ENCODE measurements at places on chromosomes 2 and 18.

DNA sequence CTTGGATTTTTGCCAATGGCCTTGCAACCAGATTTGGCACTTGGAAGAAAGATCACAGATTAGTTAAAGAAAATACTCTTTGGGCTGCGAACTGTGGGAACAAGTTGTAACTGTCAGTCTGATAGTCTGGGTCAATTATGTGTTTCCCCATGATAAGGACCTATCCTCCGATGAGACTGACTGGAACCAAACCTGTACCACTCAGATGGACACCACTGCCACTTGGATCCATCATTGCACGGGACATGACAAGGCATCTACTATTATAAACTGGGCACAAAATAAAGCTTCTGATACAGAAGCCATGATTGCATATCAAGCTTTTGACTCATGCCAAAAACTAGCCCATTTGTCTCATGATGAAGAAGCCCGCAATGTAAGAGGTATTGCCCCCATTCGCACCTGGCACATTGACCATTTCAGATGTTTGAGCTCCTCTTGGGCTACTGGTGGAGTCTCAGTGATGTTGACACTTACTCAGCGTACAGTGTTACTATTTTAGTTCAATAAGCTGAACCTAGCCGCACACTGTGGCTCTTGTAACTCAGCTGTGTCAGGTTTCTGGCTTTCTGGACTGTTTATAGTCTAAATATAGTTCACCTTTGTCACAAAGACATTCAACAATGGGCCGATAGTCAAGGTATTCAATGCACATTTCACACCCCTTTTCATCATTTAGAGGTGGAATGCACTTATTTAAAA is 179.8 kb upstream of the RBBP8 start:
- DNase-seq = no peak

- DNase-seq = no peak
These were observed 377.4 kb downstream of the DLGAP1 start for GRCh38 chr18:4077721-4078120.

DNA sequence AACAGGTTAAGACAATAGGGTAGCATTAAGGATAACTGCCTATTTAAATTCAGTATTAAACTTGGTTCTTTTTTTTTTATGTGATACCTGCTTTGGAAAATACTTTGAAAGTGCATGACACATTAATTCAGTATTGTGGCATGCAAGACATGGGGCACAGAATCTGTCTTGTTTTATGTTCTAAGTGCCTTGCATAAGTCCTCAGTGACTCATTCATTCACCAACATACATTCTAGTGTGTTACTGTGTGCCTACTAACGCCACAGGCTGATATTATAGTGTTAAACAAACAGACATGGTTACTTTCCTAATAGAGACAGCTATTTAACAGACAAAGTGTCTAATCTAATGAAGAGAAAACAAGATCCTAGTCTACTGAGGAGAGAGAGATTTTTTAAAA is 91.7 kb downstream of the GCA start:
- no peak for DNase-seq

DNA sequence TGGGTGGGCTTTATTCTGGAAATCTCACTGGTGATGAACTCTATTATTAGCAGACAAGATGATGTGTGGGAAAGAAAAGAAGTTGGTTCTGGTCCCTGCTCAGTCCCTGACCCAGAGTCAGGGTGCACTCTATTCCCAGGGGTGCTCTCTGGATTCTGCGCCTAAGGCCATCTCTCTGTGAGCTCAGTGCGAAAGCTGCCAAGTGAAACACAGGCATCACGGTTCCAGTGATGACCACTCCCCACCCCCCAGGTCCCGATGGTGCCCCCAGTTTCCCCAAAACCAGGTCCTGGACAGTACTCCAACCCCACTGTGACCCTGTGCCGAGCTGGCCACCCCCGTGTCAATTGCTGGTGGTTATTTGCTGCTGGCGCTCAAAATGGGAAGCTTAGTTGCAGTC is 30.1 kb downstream of the RHOB start:
- DNase-seq = no peak

DNA sequence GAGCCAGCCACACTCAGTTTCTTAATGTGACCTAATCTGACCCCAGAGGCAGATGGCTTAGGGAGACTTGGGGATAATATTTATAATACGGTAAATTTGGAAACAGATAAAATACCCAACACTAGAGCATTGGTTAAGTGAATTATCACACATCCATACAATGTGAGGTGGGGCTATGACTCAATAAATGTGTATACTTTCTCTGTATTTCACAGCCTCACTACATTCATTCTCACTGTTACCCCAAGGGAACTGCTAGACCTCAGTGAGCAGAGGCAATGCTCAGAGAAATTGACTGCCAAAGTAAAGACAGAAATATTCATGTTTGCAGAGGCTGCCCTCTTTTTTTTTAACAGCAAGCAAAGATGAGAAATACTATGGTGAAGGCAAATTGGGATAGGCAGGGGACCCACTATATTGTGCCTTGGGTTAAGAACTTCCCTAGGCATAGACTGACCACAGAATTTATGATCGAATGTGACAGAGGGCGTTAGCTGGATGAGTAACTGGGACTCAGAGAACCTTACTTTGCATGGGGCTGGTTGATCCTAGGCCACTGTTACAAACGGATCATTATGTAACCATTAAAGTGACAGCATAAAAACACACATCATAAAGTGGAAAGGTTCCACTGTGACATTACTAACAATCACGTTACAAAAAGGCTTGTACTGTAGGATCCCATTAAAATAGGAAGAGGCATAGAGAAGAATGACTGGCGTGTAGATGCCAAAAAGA is 246.0 kb upstream of the LYPD1 start:
- no peak for DNase-seq

GRCh38 chr2:221747289-221747972 is 175.3 kb upstream of the EPHA4 start:
- DNase-seq = no peak

- no peak for DNase-seq
These were observed 77.7 kb downstream of the MEMO1 start for GRCh38 chr2:31933066-31933465.

- no peak for DNase-seq
These were observed 17.2 kb upstream of the SDC1 start for GRCh38 chr2:20241973-20242726.

DNA sequence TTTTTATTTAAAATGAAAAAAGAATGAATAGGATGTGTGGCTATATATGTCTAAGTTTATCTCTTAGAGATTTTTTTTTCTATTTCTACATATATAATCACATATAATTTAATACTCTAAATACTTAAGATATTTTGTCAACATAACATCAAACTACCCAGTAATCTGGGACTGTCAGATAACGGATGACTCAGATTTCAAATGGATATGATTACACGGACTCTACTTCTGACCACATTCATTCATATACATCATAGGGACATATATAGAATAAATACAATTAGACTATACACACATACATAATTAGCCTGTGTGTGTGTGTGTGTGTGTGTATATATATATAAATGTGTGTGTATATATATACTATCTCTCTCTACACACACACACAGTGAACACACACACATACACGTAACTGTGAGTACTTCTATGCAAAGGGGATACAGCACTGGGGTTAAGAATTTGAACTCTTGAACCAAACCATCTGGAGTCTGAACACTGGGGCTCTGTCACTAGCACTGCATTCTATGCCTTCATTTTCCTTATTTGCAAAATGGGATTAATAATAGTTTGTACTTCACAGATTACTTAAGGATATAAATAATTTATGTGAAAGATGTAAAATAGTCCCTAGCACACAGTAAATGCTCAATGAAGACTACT is 59.5 kb downstream of the CHN1 start:
- no peak for DNase-seq

DNA sequence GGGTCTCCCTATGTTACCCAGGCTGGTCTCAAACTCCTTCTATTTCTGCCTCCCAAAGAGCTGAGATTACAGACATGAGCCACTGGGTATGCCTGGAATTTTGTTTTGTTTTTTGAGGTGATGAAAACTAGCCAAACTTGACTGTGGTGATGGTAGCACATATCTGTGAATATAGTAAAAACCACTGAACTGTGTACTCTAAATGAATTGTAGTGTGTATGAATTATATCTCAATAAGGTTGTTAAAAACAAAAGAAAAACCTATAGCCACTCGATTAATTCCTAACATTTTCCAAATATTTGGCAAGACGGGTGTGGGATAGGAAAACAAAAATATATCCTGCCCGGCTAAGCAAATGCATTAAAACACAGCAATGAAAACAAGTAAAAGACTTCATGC is 1302.3 kb upstream of the CHAC2 start:
- DNase-seq = no peak

GRCh38 chr2:113298176-113298575 is 19.5 kb upstream of the PAX8 start:
- no peak for DNase-seq

DNA sequence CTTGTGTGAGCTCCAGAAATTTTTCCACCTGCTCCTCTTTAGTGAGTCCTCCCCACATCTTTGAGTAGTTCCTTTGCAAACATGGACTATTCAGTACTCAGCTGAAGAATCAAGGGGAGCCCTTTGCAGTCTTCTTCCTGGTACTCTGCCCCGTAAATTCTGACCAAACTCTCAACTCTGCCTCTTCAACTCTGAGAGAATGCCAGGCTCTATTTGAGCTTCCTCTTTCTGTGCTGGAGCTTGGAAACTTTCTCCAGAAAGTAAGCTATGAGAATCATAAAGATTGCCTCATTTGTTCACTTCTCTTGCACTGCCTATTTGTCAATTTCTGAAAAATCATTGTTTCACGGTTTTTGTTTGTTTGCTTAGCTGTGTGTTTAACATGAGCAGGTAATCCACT is 7.4 kb upstream of the STAT4 start:
- no peak for DNase-seq

DNA sequence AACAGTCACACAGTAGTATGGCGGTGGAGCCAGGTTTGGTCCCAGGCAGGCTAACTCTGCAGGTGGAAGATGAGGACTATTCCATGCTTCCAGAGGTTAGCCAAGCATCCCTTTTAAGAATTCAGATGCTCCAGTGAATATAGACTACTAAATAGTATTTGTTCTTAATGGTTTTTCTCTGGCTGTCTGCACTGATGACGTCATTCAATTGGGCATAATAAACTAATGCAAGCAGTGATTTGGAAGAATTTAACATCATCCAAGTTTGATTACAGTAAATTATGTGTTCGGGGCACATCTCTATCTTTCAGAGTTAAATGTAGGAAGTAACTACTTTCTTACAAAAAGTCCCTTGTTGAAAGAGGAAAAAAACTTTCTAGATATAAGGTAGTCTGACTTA is 78.8 kb upstream of the RND3 start:
- DNase-seq = no peak

DNA sequence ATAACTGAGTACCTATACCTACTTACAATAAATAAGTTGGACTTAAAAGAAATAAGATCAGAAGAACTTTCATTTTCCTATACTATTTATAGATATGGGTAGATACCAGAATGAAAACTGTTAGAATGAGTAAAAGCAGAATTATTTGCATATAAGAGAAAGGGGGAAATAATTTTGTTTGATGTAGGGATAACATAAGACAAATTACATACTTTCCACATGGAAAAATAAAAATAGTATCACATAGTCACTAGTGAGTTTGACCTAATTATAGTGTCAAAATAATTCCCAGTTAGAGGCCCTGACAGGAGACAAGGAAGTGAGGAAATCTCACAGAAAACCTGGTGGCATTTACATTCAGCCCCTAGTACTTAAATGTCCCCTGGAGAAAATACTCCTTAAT is 28.6 kb downstream of the KCMF1 start:
- no peak for DNase-seq

DNA sequence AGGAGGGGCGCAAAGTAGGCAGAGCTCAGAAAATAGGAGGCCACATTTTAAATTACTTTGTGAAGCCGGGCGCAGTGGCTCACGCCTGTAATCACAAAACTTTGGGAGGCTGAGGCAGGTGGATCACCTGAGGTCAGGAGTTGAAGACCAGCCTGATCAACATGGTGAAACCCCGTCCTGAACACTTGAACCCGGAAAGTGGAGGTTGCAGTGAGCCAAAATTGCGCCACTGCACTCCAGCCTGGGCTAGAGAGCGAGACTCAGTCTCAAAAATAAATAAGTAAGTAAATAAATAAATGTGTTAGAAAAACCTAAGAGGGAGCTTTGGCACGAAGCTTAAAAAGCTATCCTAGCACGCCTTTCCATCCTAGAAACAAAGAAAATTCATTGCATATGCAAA is 105.5 kb downstream of the TFCP2L1 start:
- DNase-seq = no peak

DNA sequence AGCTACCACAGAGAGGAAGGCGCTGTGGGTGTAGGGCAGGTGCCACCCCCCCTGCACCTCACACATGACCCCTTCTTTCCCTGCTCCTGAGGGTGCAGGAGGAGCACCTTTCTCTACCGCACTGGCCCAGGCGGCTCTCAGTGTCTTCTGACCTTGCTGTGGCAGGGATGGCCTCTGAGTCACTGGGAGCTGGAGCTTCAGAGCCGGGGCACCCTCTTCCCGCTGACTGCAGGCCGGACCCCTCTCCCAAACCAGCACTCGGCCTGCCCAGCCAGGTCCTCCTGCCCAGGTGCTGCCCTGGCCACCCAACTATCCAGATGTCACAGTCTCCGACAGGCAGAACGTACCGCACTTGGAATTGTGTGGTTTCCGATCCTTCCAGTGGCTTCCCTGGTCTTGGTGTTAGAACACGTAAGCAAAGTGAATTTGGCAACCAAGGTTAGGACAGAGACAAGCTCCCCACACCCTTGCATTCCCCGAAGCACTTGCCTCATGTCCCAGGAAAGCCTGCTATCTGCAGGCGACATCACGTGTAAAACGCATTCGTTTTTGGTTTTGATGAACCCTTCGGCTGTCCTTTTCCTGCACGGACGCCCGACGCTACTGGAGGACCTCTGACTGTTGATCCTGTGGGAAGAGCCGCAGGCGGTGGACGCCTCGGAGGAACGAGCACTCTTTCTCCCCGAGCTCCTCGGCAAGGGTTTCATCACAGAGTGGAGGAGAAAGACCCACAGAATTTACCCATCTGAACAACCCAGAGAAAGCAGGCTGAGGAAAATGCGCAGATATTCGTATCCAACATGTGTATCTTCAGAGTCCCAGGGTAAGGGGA is 24.7 kb upstream of the KCNG2 start:
- no peak for DNase-seq

GRCh38 chr2:53104263-53104662 is 663.3 kb upstream of the CHAC2 start:
- no peak for DNase-seq

DNA sequence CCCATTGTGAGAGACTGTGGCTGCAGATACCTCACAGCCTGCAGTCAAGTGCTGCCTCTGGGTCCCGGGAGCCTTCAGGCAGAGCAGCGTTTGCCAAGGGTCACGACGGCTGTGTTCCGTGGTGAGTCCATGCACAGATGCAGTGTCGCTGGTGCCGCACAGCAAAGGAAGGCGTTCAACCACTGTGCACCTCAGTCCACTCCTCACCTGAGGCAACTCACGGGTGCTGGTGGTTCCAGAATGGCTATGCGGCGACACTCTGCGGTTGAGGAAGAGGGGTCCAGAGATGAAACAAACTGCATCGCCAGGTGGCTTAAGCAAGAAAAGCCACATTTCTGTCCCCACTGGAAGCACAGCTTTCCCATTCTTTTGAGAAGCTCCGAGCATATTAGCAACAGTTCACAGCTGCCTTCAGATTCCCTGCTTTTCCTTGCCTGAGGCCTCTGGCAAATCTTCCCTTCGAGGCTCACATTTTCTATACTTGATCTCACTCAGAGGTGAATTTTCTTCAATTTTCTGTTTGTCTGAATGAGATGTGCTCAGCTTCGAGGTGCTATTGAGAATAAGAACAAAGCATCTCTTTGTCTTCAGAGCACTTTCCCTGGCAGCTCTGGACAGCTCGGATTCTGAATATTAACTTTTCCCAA is 208.8 kb upstream of the TWIST2 start:
- no peak for DNase-seq
